ENCODE measurements at places on chromosomes 11 and 22.

- no peak for DNase-seq
These were observed 42.1 kb upstream of the ALX4 start for GRCh38 chr11:44351898-44352498.

GRCh38 chr11:107545101-107545514, 20.4 kb downstream of the ALKBH8 start:
- no peak for DNase-seq

- DNase-seq, result no peak
These were observed 23.6 kb downstream of the CADM1 start for GRCh38 chr11:115480611-115481010.

GRCh38 chr22:49272546-49273125, 555.0 kb downstream of the BRD1 start:
- DNase-seq, result peak; percentile 39

DNA sequence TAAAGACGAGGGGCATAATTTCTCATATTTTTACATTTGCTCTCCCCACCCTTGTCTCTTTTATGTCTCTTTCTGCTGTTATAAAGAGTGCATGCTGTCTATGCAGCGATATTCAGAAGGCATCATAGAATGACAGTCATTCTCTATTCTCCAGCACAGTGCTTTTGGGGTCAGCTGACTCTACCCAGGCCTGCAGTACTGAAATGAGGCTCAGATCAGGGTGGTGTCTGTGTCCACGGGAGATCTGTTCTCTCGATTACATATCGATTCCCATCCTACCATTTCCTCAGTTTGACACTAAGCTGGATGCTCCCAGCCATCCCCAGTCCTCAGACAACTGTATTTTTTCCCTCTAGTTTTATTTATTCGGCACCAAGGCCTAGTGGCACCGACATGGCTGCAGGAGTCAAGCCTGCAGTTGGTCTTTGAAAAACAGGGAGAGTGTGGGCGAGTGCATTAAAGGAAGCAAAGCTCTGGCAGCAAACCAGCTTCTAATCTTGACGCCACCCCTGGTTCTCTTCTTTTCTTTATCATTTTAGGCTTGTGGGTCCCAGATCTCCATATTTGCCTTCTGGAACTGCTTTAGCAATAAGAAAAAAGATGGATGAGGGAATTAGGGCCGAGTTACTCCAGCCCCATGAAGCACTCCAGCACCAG, 71.6 kb upstream of the PICALM start:
- no peak for DNase-seq

DNA sequence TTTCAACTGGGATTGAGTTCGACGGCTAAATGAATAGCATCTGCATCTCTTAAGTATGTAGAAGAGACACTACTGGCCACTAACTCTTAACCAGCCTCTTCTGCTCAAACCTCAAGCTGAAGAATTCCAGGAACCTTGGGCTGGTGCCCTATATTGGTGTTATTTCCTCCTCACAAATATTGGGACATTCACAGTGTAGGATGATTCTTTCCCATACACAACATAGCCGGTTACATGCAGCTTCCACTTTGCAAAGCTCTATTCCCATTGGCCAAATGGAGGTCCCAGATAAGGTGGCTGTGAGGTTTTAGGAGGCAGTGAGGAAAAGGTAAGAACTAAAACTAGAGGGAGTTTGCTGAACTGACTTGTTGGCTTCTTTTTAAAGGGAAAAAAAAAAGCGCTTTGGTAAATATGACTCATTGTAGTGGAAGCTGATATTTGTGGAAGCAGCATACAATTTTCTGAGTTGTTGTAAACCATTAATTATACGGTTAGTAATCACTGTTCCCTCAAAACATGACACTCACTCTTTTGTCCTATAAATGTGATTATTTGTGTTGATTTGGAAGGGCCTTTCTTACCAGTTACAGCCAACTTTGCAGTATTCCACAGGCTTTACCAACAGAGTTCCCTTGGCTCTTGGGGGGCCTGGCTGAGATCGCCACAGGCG, 17.6 kb downstream of the C22orf31 start:
- no peak for DNase-seq

GRCh38 chr11:103434073-103434411, 324.8 kb downstream of the DYNC2H1 start:
- DNase-seq, result no peak

- no peak for DNase-seq
These were observed 121.2 kb downstream of the PDE3B start for GRCh38 chr11:14764579-14765527.

GRCh38 chr22:38262051-38262795, 10.6 kb downstream of the TMEM184B start:
- DNase-seq, result no peak

DNA sequence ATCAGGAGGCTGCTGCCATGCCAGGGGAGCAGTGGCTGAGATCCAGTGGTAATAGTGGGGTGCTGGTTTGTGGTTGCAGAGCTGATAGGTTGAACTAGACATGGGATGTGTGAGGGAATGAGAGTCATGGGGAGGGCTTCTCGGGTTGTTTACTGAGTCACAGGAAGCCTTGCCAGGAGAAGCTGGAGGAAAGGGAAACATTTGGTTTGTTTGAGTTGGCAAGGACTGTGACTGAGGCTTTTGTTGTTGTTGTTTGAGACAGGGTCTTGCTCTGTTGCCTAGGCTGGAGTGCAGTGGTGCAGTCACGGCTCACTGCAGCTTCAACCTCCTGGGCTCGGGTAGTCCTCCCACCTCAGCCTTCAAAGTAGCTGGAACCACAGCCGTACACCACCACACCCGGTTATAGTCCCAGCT, 49.3 kb downstream of the CABIN1 start:
- peak; percentile 63 for DNase-seq

DNA sequence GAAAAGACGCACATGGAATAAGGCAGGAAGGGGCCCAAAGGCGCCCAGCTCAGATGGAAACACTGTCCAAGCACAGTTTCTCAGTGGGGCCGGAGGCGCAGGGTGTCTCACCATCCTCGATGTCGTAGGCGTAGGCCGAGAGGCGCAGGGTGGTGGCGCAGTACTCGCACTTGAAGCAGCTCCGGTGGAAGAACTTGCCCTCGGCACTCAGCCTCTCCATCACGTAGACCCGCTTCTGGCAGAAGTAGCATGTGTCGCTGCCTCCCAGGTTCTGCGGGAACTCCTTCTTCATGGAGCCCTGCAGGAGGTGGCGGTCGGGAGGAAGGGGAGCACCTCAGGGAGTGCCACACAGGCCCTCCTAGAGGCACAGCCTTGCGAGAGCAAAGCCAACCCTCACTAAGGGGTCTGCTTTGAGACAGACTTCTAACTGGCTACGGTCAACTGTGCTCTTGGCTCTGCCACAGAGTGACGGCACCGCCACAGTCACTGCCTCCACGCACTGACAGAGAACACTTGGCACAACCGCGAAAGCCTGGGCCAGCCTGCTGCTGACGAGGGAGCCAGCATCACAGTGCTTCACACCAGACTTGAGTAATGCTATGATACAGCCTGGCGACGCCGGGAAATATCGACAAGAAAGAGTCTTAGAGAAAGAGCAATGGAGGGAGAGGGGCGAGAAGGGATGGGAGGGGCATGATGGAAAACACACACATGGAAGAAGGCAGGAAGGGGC, 97.6 kb upstream of the BID start:
- DNase-seq, result no peak

DNA sequence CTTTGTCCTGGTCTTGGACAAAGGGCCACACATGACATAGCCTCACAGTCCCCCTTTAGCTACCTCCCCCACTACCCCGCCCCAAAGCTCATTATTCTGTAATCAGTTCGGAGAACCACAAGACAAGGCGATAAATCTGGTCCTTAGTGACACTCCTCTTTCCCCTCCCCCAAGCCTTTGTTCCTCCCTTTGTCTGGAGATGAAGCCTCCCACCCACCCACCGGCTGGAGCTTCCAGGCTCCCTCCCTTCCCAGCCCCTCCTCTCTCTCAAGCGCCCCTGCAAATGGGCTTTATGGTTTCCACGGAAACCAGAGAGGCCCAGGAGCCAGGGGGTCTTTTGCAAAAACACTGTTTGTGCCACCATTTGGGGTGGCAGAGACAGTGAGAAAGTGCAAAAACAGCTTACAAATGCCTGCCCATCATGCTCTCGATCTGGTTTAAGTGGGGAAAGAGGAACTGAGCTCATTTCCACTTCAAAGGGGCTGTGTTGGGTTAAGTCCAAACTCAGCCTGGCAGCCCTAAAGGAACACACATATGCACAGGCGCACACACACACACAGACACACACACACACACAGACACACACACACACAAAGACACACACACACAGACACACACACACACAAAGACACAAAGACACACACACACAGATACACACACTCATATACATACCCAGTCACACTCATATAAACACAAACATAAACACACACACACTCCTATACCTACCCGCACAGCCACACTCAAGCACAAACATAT, 23.5 kb downstream of the APLNR start:
- no peak for DNase-seq

DNA sequence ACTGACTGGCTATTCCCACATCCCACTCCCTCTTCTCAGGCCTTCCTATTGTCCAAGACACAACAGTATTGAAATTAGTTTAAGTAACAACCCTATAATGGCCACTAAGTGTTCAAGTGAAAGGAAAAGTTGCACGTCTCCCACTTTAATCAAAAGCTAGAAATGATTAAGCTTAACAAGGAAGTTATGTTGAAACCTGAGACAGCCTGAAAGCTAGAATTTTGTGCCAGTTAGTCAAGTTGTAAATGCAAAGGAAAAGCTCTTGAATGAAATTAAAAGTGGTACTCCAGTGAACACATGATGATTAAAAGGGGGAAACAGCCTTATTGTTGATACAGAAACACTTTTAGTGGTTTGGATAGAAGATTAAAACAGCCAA, 332.7 kb downstream of the CASP12 start:
- no peak for DNase-seq

DNA sequence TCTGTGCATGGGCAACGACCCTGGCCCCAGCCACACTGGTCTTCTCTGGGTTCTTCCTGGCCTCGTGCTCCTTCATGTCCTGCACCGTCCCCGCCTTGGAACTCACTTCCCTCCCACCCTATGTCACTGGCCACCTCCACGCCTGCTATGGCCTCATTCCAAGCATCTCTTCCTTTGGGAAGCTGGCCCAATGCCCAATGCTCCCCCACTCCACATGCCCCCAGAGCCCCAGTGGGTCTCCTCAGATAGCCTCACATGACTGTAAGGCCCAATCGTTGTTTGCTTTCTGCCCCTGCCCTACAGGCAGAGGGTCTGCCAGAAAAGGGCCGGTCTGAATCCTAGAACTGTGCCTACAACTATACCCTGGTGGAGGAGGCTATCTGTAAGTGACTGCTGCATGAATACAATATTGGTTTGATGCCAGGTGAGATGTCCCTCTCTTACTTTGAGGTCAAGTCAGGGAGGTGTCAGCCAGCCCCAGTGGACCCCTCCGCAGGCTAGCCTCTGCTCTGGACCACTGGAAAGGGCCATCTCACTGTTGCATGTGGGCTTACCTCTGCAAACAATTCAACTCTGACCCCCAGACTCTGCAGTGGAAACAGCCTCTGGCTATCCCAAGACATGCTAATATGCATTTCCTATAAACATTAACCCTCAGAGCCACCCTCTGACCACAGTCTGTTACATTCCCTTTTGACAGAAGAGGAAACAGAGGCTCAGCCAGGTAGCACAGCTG, 2.1 kb upstream of the GNAZ start:
- DNase-seq, result peak; percentile 67
